ENCODE measurements at places on chromosomes 5 and 9.

GRCh38 chr9:10059044-10059443 lies 553.8 kb downstream of the PTPRD start:
- no peak for DNase-seq

DNA sequence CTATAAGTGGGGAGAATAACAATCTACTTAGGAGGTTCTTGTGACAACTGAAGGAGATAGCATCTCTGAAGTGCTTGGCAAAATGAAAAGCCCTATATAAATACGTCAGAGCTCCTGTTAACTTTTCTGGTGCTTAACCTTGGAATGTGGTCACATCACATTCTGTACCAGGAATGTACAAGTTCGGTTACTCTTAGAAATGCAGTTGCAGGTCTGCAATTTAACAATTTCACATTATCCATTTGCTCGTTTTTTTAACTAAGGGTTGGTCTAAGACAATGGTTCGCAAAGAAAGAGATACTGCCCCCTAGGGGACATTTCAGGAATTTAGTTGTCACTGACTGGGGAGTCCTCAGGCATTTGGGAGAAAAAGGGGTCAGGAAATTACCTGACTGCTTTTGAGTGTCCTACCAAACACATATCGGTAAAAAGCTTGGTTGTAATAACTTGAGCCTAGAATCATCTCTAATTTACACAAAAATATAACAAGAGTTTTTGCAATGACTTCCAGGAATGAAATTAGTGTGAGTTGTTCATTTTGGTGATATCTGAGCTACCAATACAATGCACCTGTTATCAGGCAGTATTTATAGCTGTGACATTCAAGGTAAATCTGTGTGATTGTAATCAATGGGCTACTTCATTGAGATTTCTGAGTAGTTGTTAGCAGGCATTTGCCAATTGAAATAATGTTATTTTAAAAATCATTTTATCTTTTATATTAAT lies 5.4 kb upstream of the HBEGF start:
- DNase-seq = peak; percentile 91

GRCh38 chr5:101429241-101429640 lies 526.2 kb upstream of the ST8SIA4 start:
- DNase-seq = no peak

DNA sequence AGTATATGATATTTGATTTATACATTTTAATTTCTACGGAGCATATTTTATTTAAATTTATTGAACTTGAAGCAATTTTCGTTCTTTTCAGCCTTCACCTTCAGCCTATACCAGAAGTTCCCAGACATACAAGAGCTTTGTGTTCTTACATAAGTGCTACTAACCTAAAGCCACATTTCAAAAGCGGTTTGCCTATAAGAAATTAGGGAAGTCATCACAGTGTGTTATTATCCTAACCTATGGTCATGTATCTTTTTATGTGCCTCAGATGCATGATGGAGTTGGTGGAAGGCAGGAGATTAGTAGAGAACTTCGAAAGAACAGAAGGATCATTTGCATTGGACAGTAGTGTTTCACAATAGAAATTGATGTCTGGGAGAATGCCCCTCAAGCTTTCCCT lies 3.1 kb downstream of the KIF2A start:
- DNase-seq = no peak

DNA sequence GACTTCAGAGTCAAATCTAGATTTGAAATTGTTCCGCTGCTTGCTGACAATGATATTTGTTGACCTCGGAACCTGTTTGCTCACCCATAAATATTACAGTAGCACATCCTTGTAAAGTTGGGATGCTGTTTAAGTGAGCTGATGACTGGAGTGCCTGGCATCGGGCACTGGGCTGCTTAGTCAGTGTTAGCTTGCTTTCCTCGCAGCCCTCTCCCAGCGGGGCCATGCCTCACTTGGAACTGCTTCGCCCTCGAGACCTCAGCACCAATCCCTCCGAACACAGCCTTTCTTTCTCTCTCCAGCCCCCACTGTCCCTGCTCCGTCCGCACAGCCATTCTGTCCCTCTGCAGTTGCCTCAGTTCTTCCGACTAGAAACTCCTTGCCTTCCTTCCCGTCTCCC lies 23.4 kb downstream of the RNF44 start:
- DNase-seq = no peak

- no peak for DNase-seq
These were observed 46.4 kb upstream of the FAM170A start for GRCh38 chr5:119582987-119583386.

Measured in suppressor macrophage treated with lipopolysaccharide for 4 hours (primary cell).